HFF-Myc (cell line): ENCODE measurements at places on chromosomes 2 and 18.

GRCh38 chr18:35841283-35841682 is 131.2 kb upstream of the RMP24 start:
- DNase-seq = no peak

- DNase-seq = no peak
Measured at GRCh38 chr2:8380026-8380425, 301.8 kb upstream of the ID2 start.

GRCh38 chr2:21515903-21516302 is 392.1 kb downstream of the TDRD15 start:
- DNase-seq = no peak

GRCh38 chr18:76922107-76922506 is 99.8 kb downstream of the ZNF236 start:
- DNase-seq = no peak

GRCh38 chr2:149765003-149765402 is 177.4 kb upstream of the MMADHC start:
- no peak for DNase-seq

DNA sequence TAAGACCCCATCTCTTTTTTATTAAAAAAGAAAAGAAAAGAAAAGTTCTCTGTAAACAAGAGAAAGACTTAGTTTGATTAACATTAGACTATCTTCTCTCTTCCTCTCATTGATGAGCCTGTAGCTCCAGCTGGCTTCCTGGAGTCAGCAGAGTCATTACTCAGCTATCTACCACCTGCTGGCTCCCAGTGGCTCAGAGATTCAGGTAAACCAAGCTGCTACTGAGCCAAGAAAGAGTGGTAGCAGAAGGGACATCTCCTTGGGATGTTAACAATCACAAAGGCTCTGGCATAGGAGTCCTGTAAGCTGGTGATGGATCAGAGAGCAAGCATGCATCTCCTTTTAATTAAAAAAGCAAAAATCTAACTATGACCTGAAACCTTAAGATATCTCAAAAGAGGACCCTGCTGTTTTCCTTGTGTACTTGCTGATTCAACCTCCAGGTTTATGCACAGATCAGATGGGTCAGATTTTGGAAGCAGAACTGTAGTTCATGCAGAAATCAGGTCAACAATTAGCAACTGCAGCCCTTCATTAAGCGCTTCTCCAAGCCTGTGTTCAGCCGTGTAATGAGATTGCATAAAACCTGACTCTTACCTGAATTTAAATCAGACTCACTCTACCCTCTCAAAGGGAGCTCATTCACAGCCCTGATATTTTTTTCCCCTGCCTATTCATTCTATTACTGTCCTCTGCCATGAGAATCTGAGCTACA is 225.8 kb downstream of the RNF152 start:
- no peak for DNase-seq

DNA sequence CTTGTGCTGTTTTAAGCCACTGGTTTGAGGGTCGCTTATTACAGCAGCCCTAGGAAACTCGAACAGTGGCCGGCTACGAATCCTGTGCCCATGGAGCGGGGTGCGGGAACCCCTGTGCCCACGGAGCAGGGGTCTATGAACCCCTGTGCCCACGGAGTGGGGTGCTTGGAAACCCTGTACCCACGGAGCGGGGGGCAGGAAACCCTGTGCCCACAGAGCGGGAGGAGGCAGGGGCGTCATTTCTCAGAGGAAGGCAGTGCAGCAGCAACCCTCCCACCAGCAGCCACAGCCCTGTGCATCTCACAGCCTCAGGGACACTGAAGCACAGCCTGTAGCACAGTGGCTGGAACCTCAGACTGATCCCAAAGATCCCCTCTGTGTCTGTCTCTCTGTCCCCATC is 34.2 kb upstream of the GPC1 start:
- DNase-seq = no peak

DNA sequence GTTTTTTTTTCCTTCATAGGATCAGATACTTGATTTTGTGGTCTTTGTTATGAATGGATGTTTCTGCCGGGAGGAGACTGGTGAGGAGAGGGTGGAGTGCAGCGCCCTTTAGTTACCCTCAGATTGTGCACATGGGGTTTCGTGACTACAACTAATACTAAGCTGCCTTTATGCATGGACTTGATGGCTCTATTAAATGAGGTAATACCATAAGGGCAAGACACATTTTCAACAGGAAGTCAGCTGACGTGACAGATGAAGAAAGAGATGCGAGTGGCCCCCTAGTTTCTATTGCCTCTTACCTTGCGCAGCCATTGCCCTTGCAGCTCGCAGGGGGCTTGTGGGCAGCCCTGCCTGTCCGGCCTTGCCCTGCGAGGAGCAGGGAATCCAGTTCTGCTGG is 24.4 kb downstream of the ZNF407 start:
- no peak for DNase-seq

DNA sequence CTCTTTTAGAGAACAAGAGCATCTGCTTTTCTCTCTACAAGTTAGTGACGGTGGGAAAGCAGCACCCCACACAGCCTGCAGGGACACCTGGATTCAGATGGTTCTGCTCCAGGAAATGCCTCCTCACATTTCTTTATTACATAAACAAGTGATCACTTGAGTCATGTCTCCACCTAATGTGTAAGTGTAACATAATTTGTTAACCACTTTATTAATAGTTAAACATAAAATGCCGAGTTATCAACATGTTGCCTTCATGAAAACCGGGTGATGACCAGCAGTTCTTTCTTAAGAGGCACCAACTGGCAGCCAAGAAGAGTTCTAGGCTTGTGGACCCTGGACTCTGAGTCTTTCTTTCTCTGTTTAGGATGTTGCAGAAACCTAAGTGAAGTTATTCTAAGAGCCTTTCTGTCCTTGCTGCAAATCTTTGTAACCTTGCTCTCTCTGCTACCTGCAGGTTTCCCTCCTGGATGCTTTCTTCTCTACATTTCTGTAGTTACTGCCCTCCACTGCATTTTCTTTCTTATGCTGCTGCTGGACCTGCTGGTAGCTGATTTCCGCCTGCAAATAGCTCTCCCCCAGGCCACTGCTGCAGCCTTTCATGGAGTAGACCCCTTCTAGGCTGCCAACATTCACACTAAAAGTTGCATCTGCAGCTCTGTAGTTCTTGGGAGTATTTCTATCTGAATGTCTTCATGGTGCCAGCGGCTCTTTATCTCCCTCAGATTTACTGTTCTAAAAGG is 24.3 kb downstream of the UPP2 start:
- no peak for DNase-seq

GRCh38 chr2:111972955-111973565 is 74.7 kb downstream of the MERTK start:
- no peak for DNase-seq

DNA sequence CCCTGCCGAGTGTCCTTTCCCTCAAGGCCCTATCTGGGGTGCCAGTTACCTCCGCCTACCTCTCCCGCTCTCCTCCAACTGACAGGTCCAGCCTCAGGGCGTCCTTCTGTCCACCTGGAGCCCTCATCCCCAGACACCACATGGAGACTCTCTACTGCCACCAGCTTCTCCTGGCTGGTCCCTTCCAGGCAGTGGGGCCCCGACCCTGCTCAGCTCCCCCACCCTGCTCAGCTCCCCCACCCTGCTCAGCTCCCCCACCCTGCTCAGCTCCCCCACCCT is 74.0 kb upstream of the ODC1 start:
- DNase-seq = no peak

- no peak for DNase-seq
Measured at GRCh38 chr18:9855681-9856080, 30.1 kb upstream of the TXNDC2 start.

DNA sequence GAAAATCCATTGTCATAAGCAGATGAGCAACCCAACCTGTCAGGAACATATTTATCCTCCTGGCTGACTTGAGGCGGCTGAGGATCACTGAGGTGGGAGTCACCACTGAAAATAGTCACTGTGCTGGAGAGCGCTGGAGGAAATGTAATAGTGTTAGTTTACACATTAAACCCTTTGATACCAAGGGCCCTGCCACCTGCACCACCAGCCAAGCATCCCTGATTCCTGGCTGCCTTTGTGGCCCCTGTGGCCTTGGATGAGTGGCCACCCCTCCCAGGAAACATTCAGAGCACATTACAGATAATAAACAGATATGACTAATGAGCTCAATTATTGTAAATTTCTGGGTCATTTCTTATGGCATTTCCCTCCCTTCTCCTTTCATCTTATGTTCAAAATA is 105.9 kb downstream of the LYPD1 start:
- DNase-seq = no peak

DNA sequence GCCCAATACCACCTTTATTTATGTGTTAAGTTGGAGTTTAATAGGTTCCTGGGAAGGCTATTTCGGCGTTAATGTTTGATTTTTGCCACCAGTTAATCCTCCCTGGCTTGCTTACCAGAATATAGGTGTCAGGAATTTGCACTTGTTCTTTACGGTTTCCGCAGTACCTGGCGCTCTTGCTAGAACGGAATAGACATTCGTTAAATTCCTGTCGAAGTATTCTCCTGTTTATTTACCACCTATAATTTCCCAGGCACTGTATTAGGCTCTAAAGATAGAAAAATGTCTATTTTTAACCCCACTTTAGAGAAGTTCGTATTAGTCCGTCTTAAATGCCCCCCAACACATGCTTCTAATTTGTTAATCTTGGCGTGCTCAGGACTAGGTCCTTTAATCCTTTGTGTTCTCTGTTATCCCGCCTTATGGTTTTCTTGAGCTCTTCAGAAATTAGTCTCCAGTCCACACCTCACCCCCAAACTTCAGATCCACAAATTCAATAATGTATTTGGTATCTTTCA is 575 bp downstream of the CCDC150 start:
- DNase-seq = no peak

GRCh38 chr2:222424729-222425671 is 657 bp downstream of the SGPP2 start:
- DNase-seq = no peak

- DNase-seq = no peak
Measured at GRCh38 chr2:157223624-157224205, 33.8 kb upstream of the GALNT5 start.

DNA sequence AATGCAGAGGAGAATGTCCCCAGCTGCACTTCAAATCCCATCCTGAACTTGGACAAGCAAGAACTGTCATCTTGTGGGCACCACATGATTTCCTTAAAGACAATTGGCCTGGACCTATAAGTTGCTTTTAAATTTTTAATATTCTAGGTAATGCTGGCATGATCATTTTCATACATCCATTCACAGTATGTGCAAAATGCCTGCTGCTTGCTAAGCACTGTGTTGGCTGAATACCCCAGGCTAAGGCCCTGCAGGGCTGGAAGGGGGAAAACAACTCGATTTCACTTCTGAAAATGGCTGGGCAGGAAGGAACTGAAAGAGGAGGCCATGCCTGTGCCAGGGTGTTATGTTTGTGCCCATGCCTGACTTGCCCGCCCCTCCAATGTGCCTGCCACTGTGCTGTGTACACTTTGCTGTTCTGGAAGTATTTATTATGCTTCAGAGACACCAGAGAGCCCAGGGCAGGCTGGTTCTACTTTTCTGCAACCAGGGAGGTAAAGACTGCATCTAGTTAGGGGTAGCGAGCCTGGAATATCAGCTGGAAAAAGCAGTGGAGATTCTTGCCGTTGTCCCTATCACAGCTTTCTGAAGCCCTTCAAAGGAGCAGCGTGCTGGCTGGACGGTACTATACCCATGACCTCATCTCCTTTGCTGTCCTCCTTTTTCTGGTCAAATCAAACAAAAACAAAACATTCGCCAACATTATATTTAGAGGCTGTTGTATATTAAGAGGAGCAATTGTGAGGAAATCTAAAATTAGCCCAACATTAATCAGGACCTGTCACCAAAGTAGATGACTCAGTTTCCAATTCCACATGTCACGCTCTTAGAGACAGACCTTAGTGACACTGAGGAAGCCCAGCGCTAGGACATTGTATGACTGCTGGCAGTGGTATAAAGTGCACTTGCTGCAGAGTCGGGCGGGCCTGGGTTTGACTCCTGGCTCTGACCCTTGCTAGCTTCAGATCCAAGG is 158.1 kb downstream of the DDX1 start:
- no peak for DNase-seq

DNA sequence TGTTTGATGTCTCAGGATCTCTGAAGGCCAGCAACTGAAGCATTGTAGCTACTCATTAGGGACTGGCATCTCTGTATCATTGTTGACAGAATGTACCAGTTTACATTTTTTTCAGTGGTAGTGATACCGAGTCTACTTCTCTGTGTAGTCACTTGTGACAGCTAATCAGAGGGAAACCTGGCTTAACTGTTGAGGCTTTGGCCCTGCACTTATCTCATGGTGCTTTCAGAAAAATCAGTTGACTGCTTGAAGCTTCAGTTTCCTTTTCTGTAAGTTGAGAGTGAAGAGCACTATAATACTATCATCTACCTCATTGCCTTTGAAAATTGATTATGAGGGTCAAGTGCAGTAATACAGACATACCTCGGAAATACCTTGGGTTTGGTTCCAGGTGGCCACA is 90.0 kb downstream of the COMMD1 start:
- DNase-seq = no peak

DNA sequence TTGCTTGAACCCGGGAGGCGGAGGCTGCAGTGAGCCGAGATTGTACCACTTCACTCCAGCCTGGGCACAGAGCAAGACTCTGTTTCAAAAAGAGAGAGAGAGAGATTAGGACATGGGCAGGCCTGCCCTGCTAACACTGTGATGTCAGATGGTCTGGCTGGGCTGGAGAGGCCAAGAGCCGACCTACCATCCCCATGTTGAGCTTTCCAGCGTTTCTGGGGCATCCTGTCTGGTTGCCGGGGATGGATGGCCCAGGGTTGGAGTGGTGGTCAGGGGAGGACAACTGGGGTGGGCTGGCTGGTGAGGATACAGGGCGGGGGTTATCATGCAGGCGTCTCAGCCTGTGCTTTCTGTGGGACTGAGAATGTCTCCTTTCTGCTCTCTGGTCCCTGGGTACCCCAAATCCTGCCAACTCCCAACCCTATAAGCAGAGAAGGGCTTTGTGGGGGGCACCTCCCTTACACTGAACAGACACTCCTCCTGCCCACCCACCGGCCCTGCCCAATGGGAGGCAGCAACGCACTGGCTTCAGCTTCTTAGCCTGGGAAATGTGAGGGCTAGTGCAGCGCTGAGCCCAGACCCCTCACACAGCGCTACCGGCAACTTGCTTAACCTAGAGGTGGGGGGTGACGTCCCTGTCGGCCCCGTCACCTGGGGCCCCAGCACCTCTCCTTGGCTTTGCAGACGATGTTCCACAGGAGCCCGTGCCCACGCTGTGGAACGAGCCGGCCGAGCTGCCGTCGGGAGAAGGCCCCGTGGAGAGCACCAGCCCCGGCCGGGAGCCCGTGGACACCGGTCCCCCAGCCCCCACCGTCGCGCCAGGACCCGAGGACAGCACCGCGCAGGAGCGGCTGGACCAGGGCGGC is 5.4 kb downstream of the SNORC start:
- no peak for DNase-seq

DNA sequence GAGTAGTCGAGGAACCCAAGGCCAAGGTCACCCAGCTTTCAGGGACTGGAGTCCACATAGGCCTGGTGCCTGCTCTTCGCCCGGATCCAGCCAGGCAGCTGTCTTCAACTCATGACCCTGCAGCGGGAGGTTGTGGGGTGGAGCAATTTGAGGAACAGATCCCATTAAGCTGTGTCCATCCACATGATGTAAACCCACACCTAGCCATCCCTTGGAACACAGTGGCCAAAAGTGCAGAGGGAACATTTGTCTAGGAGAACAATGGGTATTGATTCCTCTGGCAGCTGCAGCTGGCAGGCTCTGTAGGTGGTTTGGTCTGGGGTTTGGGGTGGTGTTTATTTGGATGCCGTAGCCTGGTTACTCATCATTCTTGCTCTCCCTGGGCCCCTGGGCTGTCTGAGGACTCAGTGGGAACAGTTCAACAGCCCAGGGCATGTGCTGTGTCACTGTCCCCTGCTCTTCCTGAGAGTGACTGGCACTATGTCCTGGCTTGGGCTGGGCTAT is 99.4 kb downstream of the TFCP2L1 start:
- DNase-seq = no peak

GRCh38 chr2:82215212-82215611 is 1910.7 kb upstream of the LRRTM1 start:
- DNase-seq = no peak
